ENCODE measurements at places on chromosomes 13 and 19.
A peak's percentile ranks its signal among the peaks of the same experiment; 100 is the strongest.

DNA sequence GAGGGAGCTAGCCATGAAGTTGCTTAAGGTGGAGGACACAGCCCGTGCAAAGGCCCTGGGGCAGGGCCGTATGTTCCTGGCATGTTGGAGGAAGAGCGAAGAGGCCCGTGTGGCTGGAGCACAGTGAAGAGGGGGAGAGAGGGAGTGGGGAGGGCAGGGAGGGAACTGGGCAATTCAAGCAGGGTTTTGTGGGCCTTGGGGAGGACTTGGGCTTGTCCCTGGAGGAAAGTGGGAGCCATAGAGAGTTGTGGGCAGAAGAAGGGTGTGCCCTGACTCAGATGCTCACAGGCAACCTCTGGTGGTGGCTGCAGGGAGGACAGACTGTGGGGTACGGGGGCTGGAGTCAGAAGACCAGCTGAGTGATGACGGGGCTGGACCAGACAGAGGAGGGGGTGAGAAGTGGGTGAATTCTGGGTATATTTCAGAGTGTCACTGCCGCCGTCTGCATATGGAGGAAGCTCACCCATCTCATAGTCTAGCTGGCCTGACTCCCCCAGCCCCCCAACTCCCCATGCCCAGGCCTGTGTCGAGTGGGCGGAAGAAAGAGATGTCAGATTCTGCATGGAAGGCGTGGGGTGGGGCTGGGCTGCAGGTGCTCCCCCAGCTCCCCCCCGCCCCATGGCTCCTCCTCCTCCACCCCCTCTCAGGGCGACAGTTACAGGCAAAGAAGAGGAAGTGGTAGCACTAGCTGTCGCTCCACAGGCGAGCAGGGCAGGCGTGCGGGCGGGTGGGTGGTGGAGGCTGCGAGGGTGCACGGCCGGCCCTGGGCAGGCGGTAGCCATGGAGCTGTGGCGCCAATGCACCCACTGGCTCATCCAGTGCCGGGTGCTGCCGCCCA lies at the start of gene VAV1:
Gene VAV1 (plus strand): TSS at position 681 of the 838 bp plus-strand sequence. CDS start 100 bp downstream, at position 781.
- DNase-seq = peak; percentile 86

DNA sequence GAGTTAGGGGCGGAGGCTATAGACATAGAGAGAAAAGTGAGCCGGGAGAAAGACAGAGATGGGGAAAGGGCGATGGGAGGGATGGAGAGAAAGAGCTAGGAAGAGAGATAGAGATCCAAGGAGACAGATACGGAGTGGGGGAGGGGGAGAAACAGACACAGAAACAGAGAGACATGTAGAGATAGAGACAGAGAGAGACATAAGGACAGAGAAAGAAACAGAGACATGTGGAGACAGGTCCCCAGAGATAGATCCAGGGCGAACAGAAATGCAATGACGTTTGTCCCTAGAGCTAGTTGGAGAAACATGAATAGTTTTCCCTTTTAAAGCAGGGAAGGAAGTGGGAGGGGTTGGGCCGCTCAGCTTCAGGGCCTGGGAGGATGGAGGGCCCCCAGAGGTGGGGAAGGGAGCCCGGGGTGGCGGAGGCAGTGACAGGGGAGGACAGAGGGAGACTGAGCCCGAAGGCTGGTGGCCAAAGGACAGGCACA lies 4.6 kb downstream of the PPP1R14A start:
- DNase-seq = no peak

- no peak for DNase-seq
Observed at GRCh38 chr19:2699413-2700140, 2.9 kb downstream of the GNG7 start.

DNA sequence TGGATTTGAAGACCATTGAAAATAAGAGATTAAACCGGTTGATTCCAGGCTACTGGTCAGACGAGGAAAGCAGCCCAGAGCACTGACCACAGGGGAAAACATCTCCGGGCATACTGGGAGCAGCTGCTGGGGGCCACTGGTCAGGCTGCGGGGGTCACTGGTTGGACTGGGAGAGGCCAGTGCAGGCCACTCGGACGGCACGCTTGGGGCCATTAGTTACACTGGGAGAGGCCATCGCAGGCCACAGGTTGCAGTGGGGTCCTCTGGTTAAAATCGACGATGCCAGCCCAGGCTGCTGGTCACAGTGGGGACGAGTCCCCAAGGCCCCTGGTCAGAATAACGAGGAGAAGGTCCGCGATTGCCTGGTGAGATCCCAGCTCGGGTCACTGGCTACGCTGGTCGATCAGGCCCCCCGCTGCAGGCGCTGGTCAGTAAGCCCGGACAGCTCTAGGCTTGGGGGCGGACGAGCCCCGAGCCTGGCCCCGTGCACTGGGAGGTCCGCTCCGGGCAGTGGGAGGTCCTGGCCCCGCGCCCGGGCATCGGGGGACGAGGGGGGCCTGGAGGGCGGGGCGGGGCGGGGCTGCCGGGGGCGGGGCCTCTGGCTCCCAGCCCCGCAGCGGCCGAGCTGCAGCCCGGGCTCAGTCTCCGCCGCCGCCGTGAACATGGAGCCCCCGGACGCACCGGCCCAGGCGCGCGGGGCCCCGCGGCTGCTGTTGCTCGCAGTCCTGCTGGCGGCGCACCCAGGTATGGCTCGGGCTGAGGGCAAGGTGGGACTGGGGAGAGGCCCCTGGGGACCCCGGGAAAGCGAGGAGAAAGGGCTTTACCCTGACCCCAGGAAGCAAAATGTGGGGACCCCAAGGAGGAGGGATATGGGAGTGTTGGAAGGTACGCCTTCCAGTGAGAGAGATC lies at the start of gene BCAM:
Gene BCAM (plus strand): TSS at position 641 of the 909 bp plus-strand sequence. CDS start 22 bp downstream, at position 663.
- no peak for DNase-seq

GRCh38 chr19:55145232-55145631 lies 3.8 kb downstream of the TNNT1 start:
- DNase-seq = no peak

- DNase-seq = no peak
Observed at GRCh38 chr19:10604460-10604980, 17.4 kb upstream of the AP1M2 start.

DNA sequence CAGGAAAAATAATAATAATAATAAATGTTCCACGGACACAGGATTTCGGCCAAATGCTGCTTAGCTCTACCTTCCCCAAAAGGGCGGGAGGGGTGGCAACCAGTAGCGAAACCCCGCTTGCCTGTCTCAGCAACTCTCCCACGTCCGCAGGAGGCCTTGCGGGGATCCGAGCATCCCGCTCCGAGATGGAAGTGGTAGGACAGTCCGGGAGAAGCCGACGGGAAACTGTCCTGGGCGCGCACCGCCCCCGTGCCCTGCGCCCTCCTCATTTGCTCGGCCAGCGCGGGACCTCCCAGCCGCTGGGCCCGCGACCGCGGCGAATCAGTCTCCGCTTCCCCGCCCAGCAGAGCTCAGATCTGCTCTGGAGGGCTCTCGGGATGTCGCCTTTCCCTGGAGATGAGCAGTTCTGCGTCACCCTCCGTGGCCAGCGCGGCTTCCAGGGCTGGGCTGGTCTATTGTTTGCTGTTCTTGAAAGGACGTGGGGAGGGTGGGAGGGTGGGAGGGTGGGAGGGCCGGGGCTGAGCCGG lies 48.9 kb upstream of the PABPC3 start:
- DNase-seq = no peak

DNA sequence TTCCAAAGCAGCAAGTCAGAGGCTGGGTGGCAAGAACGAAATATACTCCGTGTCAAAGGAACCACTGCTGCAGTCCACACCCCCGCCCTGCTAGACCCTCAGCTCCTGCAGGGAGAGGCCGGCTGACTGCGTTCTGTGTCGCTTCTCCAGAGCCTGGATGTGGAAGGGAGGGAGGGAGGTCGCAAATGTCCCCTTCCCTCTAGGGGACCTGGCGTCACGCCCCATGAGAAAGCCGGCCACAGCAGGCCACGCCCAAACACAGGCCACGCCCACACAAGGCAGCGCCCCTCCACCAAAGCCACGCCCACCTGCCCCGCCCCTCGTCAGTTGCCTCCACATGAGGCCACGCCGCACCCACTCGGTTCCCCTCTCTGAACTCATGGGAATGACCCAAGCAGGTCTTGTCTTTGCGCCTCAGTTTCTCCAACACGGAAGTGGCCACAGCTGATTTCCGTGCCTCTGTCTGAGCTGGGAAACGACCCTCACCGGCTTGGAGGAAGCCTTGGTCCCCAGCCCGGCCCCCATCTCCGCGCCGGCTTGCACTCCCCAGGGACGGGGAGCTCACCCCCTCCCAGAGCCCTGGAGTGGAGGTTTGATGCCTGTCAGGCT lies 38.4 kb upstream of the TCF3 start:
- peak; percentile 30 for DNase-seq

DNA sequence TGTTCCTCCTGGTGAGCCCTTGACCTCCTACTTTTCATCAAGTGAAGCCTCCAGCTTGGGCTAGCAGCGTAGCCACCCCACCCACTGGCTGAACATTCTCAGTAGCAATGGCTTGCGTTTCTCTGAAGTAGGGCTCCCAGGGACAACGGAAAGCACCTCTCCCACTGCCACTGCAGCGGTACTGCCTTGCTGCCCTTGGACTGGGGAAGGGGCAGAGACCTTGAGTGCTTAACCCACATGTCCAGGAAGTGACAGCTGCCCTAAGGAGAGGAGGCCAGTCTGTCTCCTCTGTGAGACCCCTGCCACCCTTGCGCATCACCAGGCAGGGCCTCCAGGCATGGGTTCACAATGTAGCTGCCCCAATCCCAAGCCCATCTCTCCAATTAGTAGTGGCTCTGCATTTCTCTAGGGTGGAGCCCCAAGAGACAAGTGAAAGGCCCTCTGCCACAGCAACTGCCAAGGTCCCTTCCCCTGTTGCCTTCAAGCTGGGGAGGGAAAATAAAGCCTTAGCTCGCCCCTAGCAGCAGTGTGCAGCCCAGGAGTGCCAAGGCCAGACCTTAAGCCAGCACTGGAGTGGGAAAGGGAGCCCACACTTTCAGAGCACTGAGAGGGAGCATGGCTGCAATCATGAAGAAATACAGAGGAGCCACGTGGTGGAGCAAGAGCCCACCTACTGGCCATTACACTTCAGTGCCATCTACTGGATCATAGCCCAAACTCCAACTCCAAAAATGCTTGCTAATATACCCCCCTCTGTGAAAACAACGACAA lies 175.9 kb upstream of the TRPC4 start:
- DNase-seq = no peak

DNA sequence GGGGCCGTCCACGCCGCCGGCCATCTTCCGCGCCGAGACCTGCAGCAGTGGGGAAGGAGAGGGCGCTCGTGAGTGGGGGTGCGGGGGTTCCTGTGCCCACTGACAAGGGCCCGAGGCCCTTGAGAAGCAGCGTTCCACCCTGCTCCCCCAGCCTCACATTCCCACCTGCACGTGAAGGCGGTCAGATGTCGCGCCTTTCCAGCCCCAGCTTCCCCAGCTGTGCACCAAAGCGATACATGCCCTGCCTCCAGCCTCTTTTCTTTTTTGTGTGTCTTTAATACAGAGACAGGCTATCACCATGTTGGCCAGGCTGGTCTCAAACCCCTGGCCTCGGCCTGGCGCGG lies 11.5 kb downstream of the ZBTB7A start:
- no peak for DNase-seq

GRCh38 chr19:10104665-10105508 lies 1.3 kb upstream of the PPAN start:
- DNase-seq = peak; percentile 77

GRCh38 chr19:56839652-56840450 lies 675 bp downstream of the PEG3 start:
- no peak for DNase-seq

GRCh38 chr19:4654437-4655361 lies 15.4 kb downstream of the TNFAIP8L1 start:
- DNase-seq = no peak

- no peak for DNase-seq
Observed at GRCh38 chr13:71249011-71249410, 618.0 kb downstream of the DACH1 start.

GRCh38 chr19:55678121-55678671 lies 3.2 kb downstream of the EPN1 start:
- no peak for DNase-seq

DNA sequence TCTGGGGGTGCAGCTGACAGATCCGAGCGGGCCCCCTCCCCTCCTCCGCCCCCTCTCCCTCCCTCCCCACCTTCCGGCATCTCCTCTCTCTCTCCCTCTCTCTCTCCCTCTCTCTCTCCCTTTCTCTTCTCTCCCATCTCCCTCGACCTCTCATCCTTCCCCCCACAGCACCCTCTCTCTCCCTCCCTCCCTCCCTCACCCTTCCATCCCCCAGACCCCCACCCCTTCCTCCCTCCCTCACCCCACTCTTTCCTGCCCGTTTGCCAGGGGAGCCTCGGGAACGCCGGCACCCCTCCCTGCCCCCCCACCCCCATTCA lies 666 bp downstream of the CELF5 start:
- no peak for DNase-seq

DNA sequence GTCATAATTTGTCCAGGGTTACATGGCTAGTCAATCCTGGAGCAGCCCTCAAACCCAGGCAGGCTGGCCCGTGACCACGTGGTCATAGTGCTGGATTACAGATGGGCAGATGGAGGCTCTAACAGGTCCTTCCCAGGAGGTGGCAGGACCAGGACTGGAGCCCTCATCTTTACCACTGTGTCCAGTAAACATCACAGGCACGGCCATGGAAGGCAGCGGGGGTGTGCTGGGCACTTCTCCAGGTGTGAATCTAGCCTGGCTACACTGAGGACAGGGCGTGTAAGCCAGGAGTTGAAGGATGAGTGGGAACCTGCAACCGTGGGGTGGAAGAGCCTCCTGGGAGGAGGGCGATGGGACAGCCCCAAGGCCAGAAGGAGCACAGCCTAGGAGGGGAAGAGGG lies 6.1 kb downstream of the CIC start:
- DNase-seq = no peak

- DNase-seq = no peak
Observed at GRCh38 chr13:49225223-49226042, 5.3 kb downstream of the MLNR start.

GRCh38 chr13:90445179-90445578 lies 902.3 kb upstream of the MIR17HG start:
- DNase-seq = no peak

DNA sequence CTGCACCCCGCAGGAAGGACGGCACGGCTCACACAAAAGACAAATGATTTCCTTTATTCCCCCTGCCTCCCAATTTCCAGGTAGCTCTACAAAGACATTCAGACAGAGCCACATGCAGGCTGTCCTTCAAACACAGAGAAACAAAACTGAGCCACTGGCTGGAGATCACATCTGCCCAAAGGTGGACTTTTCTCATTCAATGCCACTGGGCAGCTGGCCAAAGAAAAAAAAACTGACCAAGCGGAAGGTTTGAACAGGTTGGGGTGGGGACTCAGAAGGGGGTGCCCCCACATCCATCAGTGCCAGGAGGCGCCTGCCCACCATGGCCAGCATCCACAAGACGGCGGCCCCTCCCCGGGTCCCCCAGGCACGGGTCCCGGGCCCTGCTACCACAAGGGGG lies 17.8 kb upstream of the MATK start:
- no peak for DNase-seq

GRCh38 chr19:13784731-13785452 lies 10.4 kb upstream of the ZSWIM4 start:
- DNase-seq = peak; percentile 67

- DNase-seq = no peak
Observed at GRCh38 chr19:16111909-16112752, 442 bp downstream of the RAB8A start.

DNA sequence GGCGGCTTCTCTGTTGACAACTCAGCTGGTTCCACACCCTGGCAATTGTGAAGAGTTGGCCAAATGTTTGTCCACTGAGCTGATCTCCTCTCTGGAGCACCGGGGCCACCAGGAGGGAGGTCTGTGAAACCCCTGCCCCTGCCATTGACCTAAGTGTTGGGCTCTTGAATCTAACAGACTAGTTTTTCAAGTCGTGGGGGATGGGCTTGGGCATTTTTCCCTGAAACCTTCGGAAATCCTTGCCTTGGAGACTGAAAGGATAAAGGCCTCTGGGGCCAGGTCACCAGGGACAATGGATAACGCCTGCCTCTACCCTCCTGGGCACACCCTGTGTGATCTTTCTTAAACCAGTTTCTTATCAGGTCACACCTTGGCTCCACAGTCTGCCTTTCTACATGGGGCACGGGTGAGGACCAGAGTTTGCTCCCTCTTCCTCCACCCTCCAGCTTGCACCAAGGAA lies 881 bp downstream of the GEMIN7 start:
- DNase-seq = no peak

Measured in stimulated activated CD4-positive, alpha-beta T cell treated with anti-CD3 and anti-CD28 coated beads, Interleukin-4, amount 100 ng/mL, for 4 hours (primary cell).